ENCODE measurements at places on chromosomes 3 and 15.

DNA sequence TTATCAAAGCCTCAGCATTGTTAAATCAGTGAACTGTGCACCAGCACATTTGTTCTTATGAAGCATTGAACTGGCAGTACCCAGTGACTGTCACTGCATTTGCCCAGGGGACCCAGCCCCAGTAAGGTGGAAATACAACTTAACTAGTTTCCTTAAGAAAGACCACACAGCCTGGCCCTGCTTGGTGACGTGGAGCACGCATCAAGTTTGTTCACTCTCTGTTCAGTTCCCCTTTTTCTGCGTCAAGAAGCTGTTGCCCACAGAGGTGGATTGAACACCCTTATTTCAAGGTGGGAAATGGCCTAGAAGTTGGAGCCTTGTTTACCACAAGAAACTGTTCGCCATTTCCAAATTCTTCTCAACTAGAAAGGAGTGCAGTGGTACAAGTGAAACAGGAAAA is 69.9 kb upstream of the AGBL1 start:
- no peak for DNase-seq

GRCh38 chr3:79845546-79845945 is 77.7 kb upstream of the ROBO1 start:
- DNase-seq: no peak

DNA sequence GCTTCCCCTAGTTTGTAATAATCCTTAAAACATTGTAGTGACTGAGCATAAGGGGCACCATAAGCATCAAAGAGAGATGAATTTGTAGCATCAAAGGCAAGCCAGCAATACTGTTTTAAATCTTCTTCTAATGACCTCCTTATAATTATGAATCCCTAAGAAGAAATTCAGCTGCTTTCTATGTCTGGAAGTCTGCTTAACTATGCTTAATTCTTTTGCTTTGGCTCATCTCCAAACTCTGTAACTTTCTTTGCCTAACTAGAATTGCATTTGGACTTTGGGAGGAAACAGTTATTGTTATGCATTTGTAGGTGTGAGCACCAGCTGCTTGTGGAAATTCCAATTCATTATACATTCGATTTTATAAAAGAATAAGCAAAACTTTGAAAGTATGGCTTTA is 117.7 kb upstream of the SPATA16 start:
- no peak for DNase-seq

GRCh38 chr15:40097096-40097967 is 11.3 kb downstream of the BMF start:
- DNase-seq: no peak

DNA sequence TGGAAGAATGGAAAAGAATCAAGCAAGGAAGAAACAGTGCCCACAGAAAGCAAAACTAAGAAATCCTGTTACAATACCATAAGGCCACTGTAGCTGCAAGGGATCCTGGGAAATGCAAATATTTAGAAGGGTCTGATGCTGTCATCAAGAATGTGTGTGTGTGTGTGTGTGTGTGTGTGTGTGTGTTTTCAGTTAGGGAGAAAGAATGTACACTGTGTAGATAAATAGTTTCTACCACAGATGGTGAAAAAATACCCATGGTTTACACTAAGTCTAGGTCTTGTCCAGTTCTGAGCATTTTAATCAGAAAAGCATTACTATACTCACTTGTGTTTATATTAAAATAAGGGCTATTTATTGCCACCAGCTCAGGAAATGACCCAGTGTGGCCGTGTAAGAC is 355.0 kb downstream of the RBMS3 start:
- no peak for DNase-seq

DNA sequence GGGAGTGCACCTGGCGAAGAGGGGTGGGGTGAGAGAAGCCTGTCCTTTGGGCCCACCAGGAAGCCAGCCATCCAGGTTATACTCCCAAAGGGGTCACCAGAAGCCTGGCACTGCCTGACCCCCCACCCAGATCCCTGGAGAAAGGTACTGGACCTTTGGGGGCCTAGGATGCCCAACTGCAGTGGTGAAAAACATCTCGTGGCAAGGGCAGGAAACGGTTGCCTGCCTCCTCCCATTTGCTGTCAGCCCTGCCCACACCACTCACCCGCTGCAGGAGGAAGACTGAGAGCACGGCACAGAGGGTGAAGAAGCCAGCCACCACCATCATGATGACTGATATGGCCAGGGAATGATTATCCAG is 2.2 kb upstream of the ULK3 start:
- DNase-seq: no peak

- no peak for DNase-seq
Measured at GRCh38 chr15:80605591-80606150, 89.4 kb upstream of the ABHD17C start.

- no peak for DNase-seq
Measured at GRCh38 chr3:16864610-16865313, 20.0 kb upstream of the PLCL2 start.

- DNase-seq: no peak
Measured at GRCh38 chr3:171548917-171549316, 88.7 kb upstream of the TNIK start.

GRCh38 chr3:174215456-174215855 is 643.7 kb upstream of the NAALADL2 start:
- DNase-seq: no peak

DNA sequence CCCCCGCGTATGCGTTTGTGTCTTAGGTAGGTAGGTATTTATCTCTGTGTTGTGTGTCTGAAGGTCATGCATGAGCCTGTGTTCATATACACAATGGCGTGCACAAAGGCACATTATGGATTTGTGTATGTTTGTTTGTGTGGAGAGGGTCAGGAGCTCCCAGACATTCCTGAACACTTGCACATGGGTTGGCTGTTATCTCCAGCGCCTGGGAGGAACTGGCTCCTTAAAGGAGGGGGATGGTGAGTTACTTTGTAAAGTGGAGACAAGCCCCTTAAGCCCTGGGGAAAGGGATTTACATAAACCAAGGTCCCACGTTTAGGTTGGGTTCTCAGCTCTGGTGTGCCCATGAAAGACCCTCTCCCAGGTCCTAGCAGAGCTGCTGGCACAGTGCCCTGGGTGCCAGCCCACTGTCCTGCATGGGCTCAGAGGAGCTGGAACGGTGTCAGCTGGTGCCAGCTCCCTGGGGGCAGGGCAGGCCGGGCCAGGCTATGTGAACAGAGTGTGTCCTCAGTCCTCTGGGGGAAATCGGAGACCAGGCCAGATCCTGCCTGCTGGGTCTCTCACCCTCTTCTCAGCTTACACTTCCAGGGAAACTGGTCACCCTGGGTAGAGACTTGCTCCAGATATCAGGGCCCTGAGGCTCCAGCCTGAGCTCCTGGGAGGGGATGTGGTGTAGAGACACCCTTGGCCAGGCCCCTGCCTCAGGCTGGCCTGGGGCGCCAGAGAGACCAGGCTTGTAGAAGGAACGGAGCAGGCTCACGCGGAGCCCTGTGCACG is 25.1 kb downstream of the SNX33 start:
- DNase-seq: no peak

- no peak for DNase-seq
Measured at GRCh38 chr3:151322511-151322910, 5.9 kb upstream of the GPR87 start.

DNA sequence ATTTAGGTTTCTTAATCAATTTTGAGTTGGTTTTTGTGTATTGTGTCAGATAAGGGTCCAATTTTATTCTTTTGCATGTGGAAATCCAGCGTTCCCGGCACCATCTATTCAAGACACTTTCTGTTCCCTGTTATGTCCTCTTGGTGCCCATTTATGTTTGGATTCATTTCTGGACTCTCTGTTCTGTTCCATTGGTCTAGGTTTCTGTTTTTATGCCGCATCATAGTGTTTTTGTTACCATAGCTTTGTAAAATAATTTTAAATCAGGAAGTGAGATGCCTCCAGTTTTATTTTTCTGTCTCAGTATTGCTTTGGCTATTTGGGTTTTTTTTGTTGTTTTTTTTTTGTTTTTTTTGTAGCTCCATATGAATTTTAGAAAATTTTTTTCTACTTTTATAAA is 97.1 kb downstream of the LRRC28 start:
- DNase-seq: no peak

GRCh38 chr3:175601521-175601920 is 742.4 kb downstream of the NAALADL2 start:
- DNase-seq: no peak

DNA sequence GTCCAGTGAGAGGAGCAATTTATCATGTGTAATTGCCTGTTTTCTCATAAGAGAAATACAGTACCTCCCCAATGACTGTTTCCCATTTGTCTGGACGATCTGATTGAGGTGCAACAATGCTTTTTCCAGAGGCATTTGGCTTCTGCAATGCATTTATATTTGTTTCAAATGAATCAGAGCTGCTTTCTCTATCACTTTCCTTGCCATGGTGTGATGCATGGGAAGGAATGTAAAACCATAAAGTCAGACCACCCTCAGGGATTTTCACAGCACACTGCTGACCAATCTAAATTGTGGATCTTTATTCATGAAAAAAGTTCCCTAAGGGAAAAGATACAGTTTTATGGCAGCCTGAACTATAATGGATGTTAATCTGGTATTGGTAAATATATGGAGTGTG is 333.0 kb downstream of the ZNF385D start:
- no peak for DNase-seq

DNA sequence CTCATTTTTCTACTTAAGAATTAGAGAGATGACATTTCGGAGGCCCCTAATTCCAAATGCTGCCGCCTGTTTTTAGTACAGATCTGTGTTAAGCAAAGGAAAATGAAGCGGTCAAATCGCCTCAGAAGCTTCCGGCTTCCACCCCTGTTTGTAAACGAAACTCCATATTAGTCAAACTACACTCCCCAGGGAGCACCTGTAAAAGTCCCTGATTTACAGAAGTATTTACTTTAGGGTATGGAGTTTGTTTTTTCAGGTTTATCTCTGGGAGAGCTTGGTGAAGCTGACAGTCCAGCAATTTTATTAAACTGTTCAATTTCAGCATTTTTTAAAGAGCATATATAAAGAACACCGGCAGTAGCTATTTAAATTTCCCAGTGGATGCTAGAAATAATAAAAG is 319.8 kb downstream of the FHIT start:
- no peak for DNase-seq

DNA sequence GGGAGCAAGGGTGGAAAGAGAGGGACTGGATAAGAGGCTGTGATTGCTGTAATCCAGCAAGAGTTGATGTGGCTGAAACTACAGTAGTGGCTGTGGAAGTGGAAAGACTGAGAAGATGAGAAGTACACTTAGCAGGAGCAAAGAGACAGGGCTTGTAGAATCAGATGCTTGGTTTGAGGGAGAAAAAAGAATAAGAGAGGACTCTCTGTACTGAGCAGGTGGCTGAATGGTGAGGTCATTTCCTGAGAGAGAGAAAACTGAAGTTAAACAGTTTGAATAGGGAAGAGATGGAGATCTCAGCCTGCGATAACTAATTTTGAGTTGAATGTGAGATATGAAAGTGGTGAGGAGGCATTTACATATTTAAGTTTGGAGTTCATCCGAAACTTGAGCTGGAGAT is 95.8 kb upstream of the SLC25A36 start:
- DNase-seq: no peak

- DNase-seq: peak; percentile 49
Measured at GRCh38 chr3:177041021-177041729, 156.1 kb downstream of the TBL1XR1 start.

- no peak for DNase-seq
Measured at GRCh38 chr3:42830437-42831320, 21.4 kb downstream of the ACKR2 start.

GRCh38 chr3:43894176-43895049 is 203.7 kb downstream of the ABHD5 start:
- no peak for DNase-seq

GRCh38 chr3:128587391-128587790 is 63.2 kb downstream of the RPN1 start:
- DNase-seq: no peak

DNA sequence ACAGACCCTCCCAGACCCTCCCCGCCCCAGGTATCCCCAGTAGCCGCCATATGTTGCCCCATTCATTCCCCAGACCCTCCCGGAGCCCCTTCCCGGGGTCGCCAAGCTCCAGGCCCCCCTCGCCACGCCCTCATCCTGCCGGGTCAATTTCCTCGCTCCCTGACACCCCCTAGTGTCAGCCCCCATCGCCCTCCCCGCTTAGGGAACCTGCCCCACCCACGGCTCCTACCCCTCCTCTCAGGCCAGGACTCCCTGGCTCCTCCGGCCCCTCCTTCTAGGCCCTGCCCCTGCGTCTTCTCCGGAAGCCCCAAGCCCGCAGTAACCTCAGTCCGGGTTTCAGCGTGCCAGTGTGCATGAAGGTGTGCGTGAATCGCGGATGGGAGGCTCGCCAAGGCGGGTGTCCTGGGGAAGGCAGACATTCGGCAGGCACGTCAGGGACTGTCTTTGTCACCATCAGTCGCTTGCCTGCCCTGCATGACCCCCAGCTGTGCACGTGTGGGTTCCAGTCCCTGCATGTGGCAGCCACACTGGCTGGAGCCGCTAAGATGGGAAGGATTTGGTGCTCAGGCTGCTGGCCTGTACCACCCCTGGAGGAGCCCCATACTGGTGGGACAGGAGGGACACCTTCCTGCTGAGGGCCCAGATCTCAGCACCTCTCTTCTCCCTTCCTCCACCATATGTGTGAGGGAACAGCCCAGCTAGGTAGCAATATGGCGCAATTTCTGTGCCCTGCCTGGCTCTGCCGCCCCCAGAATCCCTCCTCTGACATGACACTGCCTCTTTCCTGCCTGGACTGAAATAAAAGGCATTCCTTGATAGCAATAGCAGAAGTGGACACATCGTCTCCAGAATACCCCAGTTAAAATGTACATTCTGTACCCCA is 693 bp downstream of the DISP2 start:
- DNase-seq: no peak

DNA sequence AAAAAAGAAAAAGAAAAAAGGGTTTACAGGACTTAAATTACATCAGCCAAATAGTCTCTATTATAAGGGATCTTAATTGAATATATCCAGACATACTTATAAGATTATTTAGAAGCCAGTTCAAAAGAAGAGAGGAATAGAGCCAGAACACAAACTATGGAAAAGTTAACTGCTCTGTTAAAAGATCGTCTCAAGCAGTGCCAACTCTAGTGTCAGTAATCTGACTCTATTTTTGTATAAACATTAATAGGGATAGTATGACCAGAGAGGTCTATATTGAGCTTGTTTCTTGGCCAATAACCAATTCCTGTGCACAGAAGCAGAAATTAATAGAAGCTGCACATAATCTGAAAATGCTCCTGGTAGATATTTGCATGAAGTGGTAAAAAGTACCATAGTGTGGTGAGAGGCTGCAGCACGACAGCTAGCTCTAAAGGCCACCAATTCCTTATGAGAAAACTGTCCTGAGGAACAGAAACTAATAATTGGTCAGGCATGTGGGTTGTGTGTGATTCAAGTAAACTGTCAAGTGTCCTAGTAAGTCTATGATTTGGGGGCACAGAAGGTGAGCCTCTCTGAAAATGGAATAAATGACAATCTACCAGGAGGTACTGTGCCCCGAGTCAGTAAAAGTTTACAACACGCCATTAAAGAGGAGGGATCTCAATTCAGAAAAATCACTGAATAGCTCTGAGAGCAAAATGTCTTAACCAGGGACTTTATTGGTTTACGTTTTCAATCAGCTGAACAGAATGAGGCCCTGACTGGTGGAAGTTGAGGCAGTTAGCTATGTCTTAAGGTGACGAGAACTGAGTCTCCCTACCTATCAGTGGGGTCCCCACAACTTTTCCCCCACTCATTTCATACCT is 51.5 kb upstream of the NANOGP8 start:
- DNase-seq: no peak

Measured in AG09319 (cell line).